GOT3 (cell line): ENCODE measurements at places on chromosomes 1 and 21.

DNA sequence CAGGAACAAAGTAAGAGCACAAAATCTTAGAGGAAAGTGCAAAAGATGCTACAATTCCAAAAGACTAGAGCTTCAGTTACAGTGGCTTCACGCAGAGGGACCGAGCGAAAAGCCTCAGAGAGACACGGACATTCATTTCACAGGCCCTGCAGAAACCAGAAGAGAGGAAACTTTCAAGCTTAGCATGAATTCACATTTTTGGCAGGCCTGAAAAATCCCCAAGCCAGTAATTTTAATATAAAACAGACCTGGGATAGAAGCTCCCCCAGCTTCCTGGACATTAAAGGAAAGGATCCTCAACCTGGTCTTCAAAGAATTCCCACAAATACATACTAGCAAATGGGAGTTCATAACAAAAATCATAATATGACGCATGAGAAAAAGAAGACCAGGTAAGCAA, 66.2 kb downstream of the HSF2BP start:
- DNase-seq, result no peak

GRCh38 chr1:229452956-229453801, 19.3 kb upstream of the ACTA1 start:
- no peak for DNase-seq

DNA sequence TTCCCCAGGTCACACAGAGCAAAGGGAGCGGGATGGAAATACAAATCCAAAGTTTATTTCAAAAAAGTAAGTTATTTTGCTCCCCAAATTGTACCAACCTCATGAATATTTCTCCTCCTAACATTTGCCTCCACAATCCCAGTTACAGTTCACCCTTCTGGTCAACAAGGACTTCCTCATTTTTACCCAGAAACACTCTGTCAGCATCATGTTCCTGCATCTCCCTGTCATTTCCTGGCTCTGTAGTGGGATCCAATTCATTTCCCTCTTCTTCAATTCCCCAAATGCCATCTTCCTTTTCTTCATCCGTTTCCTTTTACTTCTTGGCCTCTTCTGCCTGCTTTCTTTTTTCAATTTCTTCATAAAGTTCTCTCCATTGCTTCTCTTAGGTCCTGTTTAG, 32.0 kb upstream of the EPS15 start:
- no peak for DNase-seq

- no peak for DNase-seq
Observed at GRCh38 chr1:1106510-1107221, 9.2 kb downstream of the C1orf159 start.

- no peak for DNase-seq
Observed at GRCh38 chr1:94385308-94385929, 32.8 kb upstream of the ABCD3 start.

DNA sequence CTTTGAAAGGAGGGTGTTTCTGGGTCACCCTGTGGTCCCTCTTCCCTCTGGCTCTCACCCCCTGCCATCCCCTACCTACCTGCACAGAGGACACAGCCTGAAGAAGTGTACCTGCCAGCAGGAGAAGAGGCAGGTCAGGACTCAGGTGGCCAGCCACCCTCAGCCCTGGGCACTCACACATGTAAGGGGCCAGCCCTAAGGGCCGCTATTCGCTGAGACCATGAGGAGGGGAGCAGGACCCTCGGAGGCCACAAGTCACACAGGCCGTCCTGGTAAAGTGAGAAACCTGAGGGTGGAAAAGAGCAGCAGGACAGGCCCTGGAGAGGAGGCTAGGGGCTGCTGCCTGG, 1.2 kb downstream of the ZNF692 start:
- DNase-seq, result no peak

GRCh38 chr1:153565529-153566374, at the start of gene S100A2:
Gene S100A2, minus strand, starts transcription at chr1:153565844. Its CDS starts 1,967 bp downstream, at chr1:153563877.
- no peak for DNase-seq

DNA sequence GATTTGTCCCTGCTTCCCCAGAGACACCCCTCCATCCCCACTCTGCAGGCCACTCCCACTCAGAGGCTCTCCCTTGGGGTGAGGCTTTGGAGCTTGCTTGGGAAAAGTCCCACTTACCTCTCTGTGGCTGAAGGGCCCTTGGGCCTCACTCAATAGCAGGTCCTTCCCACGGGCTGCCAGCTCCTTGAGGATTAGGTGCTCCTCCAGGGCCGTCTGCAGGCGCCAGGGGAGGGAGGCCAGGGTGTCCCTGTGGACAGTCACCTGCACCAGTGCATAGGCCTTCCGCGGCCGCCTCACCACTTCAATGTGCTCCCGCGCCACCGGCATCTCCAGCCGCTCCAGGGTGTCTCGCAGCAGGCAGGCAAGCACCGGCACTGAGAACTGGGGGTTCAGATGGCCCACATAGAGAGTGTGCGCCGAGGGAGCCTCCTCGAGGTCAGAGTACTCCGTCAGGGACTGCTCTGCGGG, 1.4 kb downstream of the SLFNL1 start:
- DNase-seq, result no peak

- peak; percentile 47 for DNase-seq
Observed at GRCh38 chr1:26279456-26280332, at the start of gene SH3BGRL3. Gene SH3BGRL3, plus strand, starts transcription at chr1:26280086. Its CDS starts 70 bp downstream, at chr1:26280156.

DNA sequence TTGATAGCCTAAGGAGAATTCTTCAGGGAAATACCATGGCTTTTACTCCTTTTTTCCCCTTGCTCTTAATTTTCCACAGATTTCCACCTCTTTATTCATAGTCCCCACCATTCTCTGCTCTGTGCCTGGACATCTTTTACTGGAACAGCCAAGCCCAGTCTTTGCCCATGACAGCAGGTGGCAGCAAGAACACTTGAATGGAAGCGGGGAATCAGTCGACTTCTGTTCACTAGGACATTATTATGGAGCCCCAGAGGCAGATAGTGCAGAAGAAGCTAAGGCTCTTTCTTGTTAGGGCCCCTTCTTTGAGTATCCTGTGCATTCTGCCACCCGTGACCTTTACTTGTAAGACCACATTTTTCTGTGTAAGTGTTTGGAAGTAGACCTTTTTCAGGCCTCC, 6.3 kb downstream of the OR14I1 start:
- no peak for DNase-seq

GRCh38 chr1:203778146-203778545, 13.2 kb downstream of the LAX1 start:
- DNase-seq, result no peak

DNA sequence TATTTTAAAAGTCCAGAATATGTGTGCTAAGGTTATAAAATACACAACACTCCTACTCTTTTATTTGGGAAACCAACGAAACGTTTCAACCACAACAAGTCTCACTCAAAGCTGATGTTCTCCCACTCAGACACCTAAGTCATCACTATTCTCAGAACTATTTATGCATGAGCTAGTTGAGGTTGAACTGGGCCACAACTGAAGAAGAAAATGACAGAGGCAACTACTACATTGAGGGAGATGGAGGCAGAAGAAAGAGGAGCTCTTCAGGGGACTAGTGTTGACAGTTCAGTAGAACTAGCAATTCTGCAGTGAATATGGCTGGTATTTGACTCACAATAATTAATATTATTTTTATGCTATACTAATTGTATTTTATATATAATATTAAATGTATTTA, 198.2 kb downstream of the SEC16B start:
- no peak for DNase-seq

GRCh38 chr1:157626099-157626498, 28.2 kb upstream of the FCRL4 start:
- no peak for DNase-seq

DNA sequence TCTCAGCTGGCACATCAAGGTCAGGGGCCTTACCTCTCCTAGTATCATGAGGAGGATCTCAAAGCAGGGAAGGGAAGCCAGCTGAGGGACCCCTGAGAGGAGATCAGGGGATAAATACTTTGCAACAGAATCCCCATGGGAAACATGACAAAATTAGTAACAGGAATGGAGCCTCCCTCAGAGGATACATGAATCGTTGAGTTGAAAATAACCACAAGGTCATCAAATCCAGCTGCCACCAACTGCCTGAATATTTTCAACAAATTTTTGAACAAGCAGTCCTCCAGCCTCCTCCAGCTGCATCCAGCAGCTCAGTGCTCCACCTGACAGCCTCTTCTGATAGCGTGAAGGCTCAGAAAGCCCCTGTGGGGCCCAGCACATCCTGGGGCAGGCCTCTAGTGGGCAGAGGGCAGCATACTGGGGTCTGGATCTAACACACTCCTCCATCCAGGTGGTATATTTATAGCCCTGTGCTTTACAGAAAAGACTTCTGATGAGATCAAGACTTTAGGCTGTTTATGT, 404.3 kb downstream of the NTNG1 start:
- DNase-seq, result no peak

- DNase-seq, result no peak
Observed at GRCh38 chr1:161781995-161782394, 15.9 kb downstream of the ATF6 start.

GRCh38 chr21:42222821-42223390, 4.0 kb downstream of the ABCG1 start:
- no peak for DNase-seq

- DNase-seq, result no peak
Observed at GRCh38 chr21:16211339-16212303, 481.8 kb downstream of the USP25 start.

DNA sequence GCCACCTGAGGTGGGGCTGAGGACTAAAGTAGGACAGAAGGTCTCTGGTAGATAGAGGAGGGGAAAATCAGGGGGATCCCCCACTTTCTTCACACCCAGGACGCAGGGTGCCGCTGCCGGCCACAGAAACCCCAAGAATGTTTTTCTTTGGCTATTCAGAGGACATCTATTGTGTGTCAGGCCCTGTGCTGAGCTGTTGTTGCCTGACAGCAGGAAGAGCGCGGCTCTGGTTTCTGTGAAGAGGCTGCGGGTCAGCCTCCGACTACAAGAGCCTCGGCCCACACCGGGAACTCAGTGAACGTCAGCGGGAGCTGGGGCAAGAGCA, 407 bp upstream of the PIGV start:
- DNase-seq, result no peak

GRCh38 chr1:230123280-230124185, 56.5 kb downstream of the GALNT2 start:
- DNase-seq, result no peak

DNA sequence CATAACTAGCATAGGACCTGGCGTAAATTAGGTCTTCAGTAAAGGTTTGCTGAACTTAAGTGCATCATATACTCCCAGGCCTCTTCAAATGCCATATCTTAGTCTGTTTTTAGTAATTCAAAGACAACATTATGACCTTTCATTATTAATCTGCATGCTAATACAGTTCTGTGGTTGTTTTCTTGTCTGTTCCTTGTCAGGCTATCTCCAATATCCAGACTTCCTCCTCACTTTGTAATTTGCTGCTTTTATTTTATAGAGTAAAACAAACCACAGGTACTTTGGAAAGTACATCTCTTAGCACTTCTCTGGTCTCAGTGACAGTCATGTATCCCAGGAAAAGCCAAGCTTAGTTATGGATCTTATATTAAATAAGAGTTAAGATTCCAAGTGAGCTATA, 65.1 kb upstream of the BMP8A start:
- no peak for DNase-seq

DNA sequence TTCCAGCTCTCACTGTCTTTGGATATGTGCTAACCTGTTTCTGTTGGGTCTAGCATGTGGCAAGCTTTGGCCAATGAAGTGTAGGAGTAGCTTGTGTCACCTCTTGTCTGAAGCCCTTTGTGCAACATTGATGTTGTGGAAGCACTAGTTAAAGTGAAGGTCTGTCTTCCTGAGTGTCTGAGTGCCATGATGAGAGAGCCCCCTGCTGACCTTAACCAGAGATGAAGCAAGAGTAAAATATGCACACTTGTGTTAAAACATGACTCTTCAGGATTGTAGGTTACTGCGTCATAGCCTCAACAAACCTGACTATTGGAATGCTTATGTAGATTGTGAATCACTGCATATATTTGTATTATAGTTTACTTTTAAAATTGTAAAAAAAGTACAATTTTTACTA, 103.7 kb downstream of the NCAM2 start:
- DNase-seq, result no peak

DNA sequence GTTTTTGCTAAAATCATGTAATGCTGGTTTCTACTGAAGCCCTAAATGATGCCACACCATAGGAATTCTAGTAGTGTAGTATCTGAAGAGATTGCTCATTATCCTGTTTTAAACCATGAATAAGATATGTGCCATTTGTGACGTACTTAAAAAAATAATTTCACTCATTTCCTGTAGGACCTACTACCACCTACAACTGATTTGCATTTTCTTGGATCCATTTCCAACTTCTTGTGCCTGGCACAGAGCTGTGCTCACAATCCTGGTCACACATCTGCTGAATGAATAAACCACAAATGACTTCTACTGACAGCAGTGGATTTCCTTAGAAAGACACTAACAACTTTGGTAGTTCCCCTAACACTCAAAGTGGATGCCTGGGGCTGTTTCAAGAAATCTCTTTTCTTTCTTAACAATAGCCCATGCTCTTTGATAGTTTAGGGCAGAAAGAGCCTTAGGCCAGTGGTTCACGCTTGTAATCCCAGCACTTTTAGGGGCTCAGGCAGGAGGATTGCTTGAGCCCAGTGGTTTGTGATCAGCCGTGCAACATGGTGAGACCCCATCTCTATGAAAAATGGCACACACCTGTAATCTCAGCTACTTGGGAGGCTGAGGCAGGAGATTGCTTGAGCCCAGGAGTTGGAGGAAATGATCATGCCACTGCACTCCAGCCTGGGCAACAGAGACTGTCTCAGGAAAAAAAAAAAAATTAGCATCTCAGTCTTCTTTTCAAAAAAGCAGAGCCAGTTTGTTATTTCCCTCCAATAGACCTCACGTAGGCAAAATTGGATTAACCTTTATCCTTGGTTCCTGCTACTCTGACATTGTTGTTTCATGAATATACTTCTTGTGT, 13.0 kb upstream of the BATF3 start:
- no peak for DNase-seq

DNA sequence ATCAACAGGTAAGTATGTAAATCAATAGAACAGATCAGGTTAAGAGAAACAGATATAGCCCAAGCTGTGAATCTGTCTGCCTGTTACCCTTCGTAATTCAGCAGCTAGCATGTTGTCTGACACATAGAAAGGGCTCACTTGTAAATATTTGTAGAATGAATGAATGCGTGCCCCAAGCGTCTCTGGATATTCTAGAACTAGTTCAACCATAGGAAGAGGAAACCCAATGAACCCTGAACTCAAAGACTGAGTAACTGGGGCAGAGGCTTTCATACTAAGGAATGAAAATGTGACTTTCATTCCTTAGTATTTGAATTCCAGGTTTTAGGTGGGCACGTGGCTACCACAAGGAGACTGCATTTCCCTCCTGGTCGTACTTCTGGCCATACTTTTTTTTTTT, 60.1 kb upstream of the SMYD2 start:
- no peak for DNase-seq

GRCh38 chr1:232568331-232568852, 61.5 kb downstream of the SIPA1L2 start:
- DNase-seq, result no peak

DNA sequence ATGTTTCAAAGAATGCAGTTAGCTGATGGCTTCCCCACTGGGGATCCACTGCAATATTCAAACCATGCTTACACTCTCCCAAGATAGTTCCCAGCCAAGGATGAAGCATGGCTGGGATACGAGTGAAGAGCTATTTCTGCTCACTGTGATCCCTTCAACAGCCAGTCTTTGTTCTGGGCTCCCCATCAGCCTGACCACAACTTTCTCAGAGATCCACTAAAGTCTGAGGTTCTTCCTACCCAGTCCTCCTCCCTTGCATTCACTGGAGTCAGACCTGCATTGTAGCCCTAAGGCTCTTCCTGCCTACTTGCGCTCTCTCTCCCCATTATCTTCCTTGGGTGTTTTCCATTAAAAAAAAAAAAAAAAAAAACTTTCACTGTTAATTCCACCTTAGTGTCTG, 101.4 kb downstream of the TTLL7 start:
- no peak for DNase-seq

- DNase-seq, result no peak
Observed at GRCh38 chr1:180907313-180908055, 5.2 kb upstream of the KIAA1614 start.
